ENCODE measurements at places on chromosomes 12 and 14. TPM values are rescaled to one million over a fixed set of nuclear protein-coding genes. Genes with fewer than 3 reads are reported as not detected.

Gene EID3
- total RNA-seq = 34.8 TPM

Gene SLC38A4
- total RNA-seq = not detected

Gene GPRC5A
- total RNA-seq = 608 TPM

- H3K4me1 ChIP-seq = no peaks in the 10 kb centered on the region
- H3K27me3 ChIP-seq = no peaks in the 10 kb centered on the region
- H3K36me3 ChIP-seq = no peaks in the 10 kb centered on the region
- no peak for DNase-seq
- no peak overlapping the region for H3K4me3 ChIP-seq
Observed at GRCh38 chr12:78914859-78915331, 50.3 kb downstream of the SYT1 start.

DNA sequence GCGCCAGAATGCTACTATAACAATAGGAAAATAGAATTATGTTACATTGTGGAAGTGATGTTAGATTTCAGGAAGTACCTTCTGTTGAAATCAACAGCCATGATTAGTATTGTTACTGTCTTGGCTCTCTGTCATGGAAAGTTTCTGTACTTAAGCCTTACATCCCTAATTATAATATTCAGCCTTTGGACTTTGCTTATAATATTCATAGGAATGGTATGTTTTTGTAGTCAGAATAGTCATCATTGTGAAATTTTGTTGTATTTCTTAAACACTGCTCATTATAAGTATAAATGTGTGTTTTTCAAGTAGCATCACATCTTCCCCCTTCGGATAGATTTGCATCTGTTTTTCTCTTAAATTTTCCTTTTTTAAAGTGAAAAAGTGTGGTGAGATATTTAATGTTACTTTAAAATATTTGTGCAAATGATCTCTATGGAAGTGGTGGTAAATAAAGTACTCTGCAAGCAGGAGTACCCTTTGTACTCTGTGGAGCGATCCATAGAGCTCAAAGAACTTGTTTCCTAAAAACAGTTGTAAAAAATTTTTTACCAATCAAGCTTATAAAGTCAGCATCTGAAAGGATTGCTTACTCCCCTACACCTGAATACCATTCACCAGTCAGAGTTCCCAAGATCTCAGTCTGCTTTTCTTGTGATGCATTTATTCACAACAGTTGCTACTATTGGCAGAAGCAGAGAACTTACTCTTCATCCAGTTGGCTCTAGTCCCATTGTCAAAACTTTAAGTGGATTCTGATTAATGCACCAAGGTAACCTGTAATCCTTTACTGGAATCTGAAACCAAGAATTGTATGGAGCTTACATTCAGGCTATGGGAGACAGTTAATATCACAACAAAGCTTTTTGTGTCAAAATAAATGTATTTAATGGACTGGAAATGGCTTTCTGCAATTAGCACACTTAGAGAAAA lies 87.8 kb downstream of the RIC8B start:
- H3K27me3 ChIP-seq = no peaks in the 10 kb centered on the region
- DNase-seq = no peak
- no peaks in the 10 kb centered on the region for H3K36me3 ChIP-seq

DNA sequence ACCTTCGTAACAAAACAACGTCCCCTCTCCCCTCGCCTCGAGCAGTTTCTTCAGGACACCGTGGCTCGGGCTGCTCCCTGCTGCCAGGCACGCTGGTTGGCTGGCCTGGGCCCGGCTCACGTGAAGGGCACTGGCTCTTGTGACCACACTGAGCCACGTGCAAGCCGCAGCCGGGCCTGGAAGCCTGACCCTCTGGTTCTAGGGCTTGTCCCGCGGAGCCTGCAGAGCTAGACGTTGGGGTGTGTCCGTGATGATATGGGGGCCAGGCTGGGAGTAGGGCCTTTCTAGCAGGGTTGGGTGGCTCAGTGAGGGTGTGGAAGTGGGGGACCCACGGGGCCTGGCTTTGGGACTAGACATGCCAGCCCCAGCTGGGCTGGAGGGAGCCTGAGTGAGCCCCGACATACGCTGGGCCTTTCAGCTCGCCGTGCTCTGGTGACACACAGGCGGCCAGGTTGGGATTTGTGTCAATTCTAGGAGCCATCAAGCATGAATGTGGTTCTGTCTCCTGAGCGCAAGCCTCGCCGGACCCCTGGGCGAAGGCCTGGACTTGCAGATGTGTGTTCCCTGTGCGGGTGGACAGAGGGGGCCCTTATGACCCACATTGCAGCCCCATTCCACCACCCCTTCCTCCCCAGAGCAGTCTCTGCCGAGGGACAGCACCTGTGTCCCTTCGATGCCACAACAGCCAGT lies 13.6 kb upstream of the AMN start:
- no peaks in the 10 kb centered on the region for H3K27me3 ChIP-seq
- peak; percentile 75 for DNase-seq
- H3K4me3 ChIP-seq = no peak overlapping the region
- peaks cover 4% of the 10 kb centered on the region for H3K36me3 ChIP-seq

GRCh38 chr14:51368721-51369163 lies 128.7 kb downstream of the TMX1 start:
- H3K4me3 ChIP-seq = no peak overlapping the region
- peaks cover 4% of the 10 kb centered on the region for H3K4me1 ChIP-seq
- no peaks in the 10 kb centered on the region for H3K36me3 ChIP-seq
- no peak overlapping the region for H3K27ac ChIP-seq

DNA sequence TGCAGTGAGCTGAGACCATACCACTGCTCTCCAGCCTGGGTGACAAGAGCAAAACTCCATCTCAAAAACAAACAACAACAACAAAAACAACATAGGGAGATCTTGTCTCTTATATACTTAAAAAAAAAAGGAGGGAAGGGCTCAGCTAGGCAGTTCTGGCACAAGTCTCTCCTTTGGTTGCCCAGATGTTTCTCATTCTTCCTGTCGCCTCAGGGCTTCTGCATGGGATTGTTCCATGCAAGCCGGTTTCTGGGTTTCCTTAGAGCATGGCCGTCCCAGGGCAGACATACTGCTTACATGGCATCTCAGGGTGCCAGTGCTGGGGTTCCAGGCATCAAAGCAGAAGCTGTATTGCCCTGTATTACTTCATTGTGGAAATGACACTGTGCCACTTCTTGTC lies 5.2 kb upstream of the SLC8B1 start:
- no peak for DNase-seq
- H3K4me3 ChIP-seq = no peak overlapping the region
- H3K4me1 ChIP-seq = peaks cover 7% of the 10 kb centered on the region
- H3K27ac ChIP-seq = no peak overlapping the region
- H3K27me3 ChIP-seq = no peaks in the 10 kb centered on the region

GRCh38 chr14:89615421-89615820 lies 198.4 kb upstream of the FOXN3 start:
- no peaks in the 10 kb centered on the region for H3K27me3 ChIP-seq
- peaks cover 31% of the 10 kb centered on the region for H3K4me1 ChIP-seq
- H3K36me3 ChIP-seq = no peaks in the 10 kb centered on the region
- H3K27ac ChIP-seq = no peak overlapping the region

- no peaks in the 10 kb centered on the region for H3K27me3 ChIP-seq
- H3K36me3 ChIP-seq = no peaks in the 10 kb centered on the region
- no peak overlapping the region for H3K4me3 ChIP-seq
- no peak overlapping the region for H3K27ac ChIP-seq
Observed at GRCh38 chr14:86346818-86347384, 817.0 kb downstream of the FLRT2 start.

- H3K4me3 ChIP-seq = no peak overlapping the region
- no peak for DNase-seq
- no peaks in the 10 kb centered on the region for H3K27me3 ChIP-seq
- no peaks in the 10 kb centered on the region for H3K36me3 ChIP-seq
Observed at GRCh38 chr12:25701290-25701689, 148.2 kb upstream of the LMNTD1 start.

DNA sequence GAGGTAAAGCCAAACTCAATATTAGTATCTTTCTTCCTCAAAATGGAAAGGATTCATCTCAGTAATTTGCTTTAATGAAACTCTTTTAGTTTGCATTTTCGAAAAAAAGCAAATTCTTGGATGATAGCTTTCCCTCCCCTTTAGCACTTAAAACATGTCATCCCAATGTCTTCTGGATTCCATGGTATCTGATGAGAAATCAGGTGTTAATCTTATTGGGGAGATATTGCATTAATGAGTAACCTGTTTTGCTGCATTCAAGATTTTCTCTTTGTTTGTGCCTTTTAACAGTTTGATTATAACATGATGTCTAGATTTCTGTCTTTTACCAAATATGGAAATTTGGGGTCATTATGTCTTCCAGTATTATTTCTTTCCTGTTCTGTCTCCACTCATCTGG lies 405.1 kb upstream of the FOXG1 start:
- no peak overlapping the region for H3K4me3 ChIP-seq
- no peak for DNase-seq
- no peaks in the 10 kb centered on the region for H3K36me3 ChIP-seq
- no peaks in the 10 kb centered on the region for H3K4me1 ChIP-seq

- no peak for DNase-seq
- no peak overlapping the region for H3K27ac ChIP-seq
- H3K4me3 ChIP-seq = no peak overlapping the region
Observed at GRCh38 chr14:81385886-81386285, 14.2 kb downstream of the STON2 start.

GRCh38 chr14:82778601-82779000 lies 1244.9 kb upstream of the SEL1L start:
- no peaks in the 10 kb centered on the region for H3K36me3 ChIP-seq
- no peak overlapping the region for H3K27ac ChIP-seq
- H3K4me1 ChIP-seq = peaks cover 10% of the 10 kb centered on the region
- no peaks in the 10 kb centered on the region for H3K27me3 ChIP-seq
- no peak overlapping the region for H3K4me3 ChIP-seq

DNA sequence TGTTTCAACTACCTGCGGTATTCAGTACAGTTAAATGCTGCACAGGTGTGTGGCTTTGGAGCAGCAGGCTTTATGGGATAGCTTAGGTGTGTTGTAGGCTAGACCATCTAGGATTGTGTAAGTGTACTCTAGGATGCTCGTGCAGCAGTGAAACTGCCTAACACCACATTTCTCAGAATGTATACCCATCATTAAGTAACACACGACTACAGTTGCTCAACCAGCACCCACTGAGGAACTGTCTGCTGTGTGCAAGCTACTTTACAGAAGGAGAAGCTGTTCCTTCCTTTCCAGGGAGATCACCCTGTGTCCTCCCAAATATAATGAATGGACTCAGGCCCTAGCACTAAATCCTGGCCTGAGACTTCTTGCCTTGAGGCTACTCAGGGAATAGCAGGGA lies 94.8 kb downstream of the SLC24A4 start:
- peaks cover 18% of the 10 kb centered on the region for H3K4me1 ChIP-seq
- H3K36me3 ChIP-seq = no peaks in the 10 kb centered on the region
- peak overlapping the region; percentile 80 for H3K27ac ChIP-seq
- DNase-seq = peak; percentile 75

- no peaks in the 10 kb centered on the region for H3K36me3 ChIP-seq
- H3K4me1 ChIP-seq = peaks cover 22% of the 10 kb centered on the region
- no peak overlapping the region for H3K27ac ChIP-seq
- no peak for DNase-seq
- H3K27me3 ChIP-seq = peaks cover 3% of the 10 kb centered on the region
Observed at GRCh38 chr12:44875417-44875953, 630 bp downstream of the NELL2 start.

DNA sequence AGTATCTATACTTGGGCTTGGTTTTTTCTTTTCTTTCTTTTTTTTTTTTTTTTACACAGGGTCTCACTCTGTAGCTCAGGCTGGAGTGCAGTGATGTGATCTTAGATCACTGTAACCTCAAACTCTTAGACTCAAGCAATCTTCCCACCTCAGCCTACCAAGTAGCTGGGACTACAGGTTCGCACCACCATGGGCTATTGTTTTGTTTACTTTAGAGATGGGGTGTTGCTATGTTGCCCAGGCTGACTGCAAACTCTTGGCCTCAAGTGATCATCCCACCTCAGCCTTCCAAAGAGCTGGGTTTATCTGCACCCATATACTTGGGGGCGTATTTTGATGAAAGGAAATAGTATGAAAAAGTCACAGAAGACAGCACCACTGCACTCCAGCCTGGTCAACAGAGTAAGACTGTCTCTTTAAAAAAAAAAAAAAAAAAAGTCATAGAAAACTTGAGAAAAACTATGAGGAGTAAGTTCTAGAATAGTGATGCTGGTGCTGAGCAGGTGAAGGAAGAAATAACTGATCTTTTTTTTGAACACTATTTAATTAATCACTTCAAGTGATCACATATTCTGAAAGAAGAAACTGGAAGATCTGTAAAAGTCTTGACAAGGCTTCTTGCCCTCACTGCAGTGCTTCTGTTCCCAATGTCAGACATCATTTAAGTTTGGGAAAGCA lies 53.8 kb upstream of the NPFF start:
- H3K27ac ChIP-seq = no peak overlapping the region
- H3K36me3 ChIP-seq = no peaks in the 10 kb centered on the region
- no peaks in the 10 kb centered on the region for H3K27me3 ChIP-seq
- H3K4me3 ChIP-seq = no peak overlapping the region
- no peak for DNase-seq

GRCh38 chr12:2247596-2247995 lies 194.8 kb downstream of the CACNA1C start:
- H3K27me3 ChIP-seq = no peaks in the 10 kb centered on the region
- DNase-seq = no peak
- H3K4me1 ChIP-seq = no peaks in the 10 kb centered on the region
- H3K36me3 ChIP-seq = no peaks in the 10 kb centered on the region
- no peak overlapping the region for H3K27ac ChIP-seq

- no peak overlapping the region for H3K27ac ChIP-seq
- H3K27me3 ChIP-seq = no peaks in the 10 kb centered on the region
- H3K36me3 ChIP-seq = no peaks in the 10 kb centered on the region
- peaks cover 20% of the 10 kb centered on the region for H3K4me1 ChIP-seq
Observed at GRCh38 chr12:82758749-82759330, 72.1 kb downstream of the TMTC2 start.

GRCh38 chr12:132375747-132376463 lies 46.5 kb upstream of the GALNT9 start:
- H3K27ac ChIP-seq = no peak overlapping the region
- H3K27me3 ChIP-seq = peaks cover 15% of the 10 kb centered on the region
- no peak for DNase-seq
- H3K4me3 ChIP-seq = no peak overlapping the region
- H3K4me1 ChIP-seq = no peaks in the 10 kb centered on the region
- no peaks in the 10 kb centered on the region for H3K36me3 ChIP-seq

DNA sequence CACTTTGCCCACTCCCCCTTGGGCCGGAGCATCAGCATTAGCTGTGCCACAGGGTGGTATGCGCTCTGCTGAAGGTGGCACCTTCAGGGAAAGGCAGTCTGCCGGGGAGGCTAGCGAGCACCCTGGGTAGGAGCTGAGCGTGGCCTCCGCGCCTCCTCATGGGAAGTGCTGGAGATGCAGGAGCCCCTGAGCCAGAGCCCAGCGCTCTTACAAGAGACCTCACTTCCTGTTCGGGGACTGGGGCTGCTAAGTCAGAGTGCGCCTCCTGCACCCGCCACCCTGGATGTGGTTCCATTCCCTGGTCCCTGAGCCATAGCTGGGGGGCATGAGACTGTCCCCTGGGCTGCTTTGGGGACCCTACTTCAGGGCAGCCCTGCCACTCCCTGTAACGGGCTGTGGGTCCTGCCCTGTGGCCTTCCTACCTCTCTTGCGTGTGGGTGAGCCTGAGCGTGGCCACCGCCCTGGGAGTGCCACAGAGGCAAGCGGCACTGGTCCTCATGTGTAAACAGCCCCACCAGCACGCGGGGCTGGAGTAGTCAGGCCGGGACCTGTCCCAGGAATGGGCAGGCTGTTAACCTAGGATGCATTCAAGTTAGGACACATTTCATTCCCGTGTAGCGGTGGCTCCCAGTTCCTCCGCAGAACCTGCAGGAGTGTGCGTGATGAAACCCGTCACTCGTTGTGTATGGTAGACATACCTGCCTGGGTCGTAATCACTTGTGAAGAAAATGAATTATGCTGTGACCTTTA lies 19.4 kb downstream of the COA8 start:
- no peak overlapping the region for H3K4me3 ChIP-seq
- H3K27me3 ChIP-seq = no peaks in the 10 kb centered on the region
- no peak for DNase-seq

- DNase-seq = no peak
- no peaks in the 10 kb centered on the region for H3K36me3 ChIP-seq
- no peak overlapping the region for H3K27ac ChIP-seq
- H3K27me3 ChIP-seq = no peaks in the 10 kb centered on the region
Observed at GRCh38 chr12:20798554-20798953, 12.0 kb upstream of the SLCO1B3 start.
